ENCODE measurements at places on chromosomes 13 and 19.

DNA sequence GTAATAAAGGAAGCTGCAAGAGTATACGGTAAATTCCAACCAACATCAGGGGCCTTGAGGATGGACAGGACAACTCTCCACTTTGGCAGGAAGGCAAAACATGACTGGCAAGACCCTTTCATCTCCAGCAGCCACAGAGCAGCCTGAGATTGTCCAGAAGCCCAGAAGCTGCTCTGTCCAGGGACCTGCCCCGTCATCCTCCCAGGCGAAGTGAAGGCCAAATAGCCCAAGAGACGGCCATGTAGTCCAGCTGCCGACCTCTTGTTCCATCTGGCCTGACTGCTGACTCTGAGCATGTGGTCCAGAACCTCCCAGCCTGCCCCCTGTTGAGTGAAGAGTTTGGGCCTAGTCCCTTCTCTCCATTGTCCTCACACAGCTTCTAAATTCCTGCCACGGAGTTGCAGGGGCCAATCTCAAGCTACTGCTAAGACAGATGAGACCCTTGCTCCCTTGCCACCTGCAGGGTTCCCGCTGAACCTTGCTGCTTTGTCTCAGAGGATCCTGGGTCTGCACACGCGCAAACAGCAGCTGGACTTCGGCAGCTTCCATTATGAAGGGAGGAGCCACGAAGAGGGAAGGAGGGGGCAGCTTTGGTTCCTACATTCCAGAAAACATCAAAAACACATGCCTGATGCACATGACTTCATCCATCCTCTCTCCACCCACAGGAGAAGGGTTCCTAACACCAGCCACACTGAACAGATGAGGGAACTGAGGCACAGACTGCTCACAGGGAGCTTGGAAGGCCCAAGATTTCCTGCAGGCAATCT lies 196.9 kb downstream of the KATNAL1 start:
- DNase-seq, result no peak

DNA sequence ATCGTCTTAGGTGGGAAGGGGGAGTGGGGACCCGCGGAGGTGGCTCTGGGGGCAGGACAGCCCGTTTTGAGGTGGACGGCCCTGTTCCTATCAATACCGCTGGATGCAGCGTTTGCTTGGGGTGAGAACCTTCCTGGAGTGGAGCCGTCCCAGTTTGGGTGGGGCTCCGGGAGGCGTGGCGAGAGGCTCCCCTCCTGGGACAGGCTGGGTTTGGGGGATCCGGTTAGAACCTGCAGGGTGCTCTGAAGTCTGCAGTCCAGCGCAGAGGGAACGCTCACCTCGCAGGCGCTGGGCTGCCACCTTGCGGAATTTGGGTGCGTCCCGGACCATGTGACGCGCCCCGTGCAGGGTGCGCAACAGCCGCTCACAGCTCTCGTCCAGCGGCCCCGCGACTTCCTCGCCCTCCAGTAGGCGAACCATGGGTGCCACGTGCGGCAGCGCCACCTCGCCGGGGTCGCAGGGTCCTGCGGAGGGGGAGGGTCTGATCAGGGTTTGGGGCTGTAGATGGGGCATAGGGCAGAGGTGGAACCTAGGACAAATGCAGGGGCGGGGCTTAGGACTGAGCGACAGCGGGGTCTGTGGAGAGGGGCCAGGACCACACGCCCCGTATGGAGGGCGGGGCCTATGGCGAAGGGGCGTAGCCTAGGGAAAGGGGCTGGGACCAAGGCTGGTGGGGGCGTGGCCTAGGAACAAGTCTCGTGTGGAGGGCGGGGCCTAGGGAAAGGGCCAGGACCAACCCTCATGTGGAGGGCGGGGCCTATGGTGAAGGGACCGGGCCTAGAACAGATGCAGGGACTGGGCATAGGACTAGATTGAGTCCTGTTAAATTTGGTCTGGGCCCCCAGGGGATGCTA lies 13.8 kb downstream of the SH2D3A start:
- DNase-seq, result peak; percentile 69

- DNase-seq, result no peak
Measured at GRCh38 chr19:10166046-10166445, 28.7 kb downstream of the DNMT1 start.

DNA sequence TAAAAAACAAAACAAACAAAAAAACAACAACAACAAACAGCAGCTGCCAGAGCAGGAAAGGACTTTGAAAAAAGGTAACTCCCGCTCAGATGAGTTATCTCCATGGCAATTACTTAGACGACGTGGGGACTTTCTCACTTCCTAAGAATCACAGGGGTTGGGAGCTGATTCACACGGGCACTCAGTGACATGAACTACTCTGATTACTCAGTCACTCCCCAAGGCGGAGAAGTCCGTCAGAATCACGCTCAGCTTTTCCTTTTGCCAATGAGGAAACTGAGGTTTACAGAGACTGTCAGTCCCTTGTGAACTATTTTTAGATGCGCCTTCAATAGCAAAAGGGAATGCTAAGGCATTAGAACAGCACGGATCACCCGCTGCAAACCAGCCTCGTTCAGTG lies 32.3 kb upstream of the MATK start:
- DNase-seq, result peak; percentile 46

- DNase-seq, result no peak
Measured at GRCh38 chr19:53600217-53600616, 31.6 kb upstream of the DPRX start.

GRCh38 chr19:6402837-6403608 lies 10.1 kb upstream of the GTF2F1 start:
- no peak for DNase-seq

GRCh38 chr13:99378985-99379733 lies 72.0 kb upstream of the GPR183 start:
- DNase-seq, result no peak

GRCh38 chr13:74218291-74218690 lies 84.1 kb upstream of the KLF12 start:
- peak; percentile 15 for DNase-seq

DNA sequence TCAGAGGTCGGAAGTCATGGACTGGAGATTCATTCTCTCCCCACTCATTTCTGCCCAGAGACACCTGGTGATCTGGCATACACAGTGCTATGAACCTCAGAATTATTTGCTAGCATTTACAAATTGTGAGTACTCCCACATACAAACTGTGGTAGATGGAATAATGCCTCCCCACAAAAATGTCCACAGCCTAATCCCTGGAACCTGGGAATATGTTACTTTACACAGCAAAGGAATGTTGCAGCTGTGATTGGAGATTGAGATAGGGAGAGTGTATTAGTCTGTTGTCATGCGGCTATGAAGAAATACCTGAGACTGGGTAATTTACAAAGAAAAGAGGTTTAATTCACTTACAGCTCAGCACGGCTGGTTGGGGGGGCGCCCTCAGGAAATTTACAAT lies 3.1 kb upstream of the UQCRFS1 start:
- no peak for DNase-seq

- no peak for DNase-seq
Measured at GRCh38 chr13:103859952-103860351, 793.7 kb upstream of the SLC10A2 start.

GRCh38 chr13:107568181-107568580 lies 647.2 kb downstream of the LIG4 start:
- no peak for DNase-seq

- no peak for DNase-seq
Measured at GRCh38 chr13:95865080-95865615, 188.1 kb downstream of the UGGT2 start.

GRCh38 chr19:14418856-14419105 lies 360 bp downstream of the DDX39A start:
- no peak for DNase-seq

GRCh38 chr13:48393030-48393697 lies 19.7 kb downstream of the LPAR6 start:
- no peak for DNase-seq

- DNase-seq, result no peak
Measured at GRCh38 chr13:23268441-23268840, 87.7 kb downstream of the SGCG start.
